ENCODE measurements at places on chromosomes 5 and 9. TPM values are rescaled to one million over a fixed set of nuclear protein-coding genes. Genes with fewer than 3 reads are reported as not detected.

- DNase-seq, result peak; percentile 40
Measured at GRCh38 chr5:173733831-173734501, 117.5 kb upstream of the BOD1 start.

Gene MEGF9
- total RNA-seq, result 14.1 TPM

- no peak for DNase-seq
Measured at GRCh38 chr5:173969167-173970049, 19.6 kb upstream of the C5orf47 start.

Gene IL31RA
- not detected for total RNA-seq

Gene PCA3
- total RNA-seq, result not detected

DNA sequence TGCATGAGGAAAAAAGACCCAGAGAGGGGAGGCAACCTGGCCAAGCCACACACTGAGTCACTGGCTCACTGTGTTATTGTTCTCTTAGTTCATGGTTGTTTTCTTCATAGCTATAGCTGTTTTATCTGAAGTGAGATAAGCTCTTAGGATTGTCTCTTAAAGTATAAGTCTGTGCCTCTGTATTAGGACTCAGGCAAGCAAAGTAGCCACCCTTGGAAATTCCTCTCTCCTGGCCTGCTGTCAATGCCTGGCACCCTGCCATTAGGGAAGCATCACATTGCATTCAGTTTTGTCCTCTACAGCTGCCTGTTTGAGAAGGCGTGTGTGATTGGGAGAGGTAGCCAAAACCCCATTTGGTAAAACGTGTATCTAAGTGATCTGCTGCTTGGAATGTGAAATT is 147.4 kb upstream of the GLRA1 start:
- no peak for DNase-seq

Gene TSSK1B
- total RNA-seq, result not detected

GRCh38 chr5:58999804-59000203 is 416.9 kb downstream of the RAB3C start:
- no peak for DNase-seq

Data from transverse colon (tissue), 4 donors.